ENCODE measurements at places on chromosomes 12 and 14.

- no peak for DNase-seq
Measured at GRCh38 chr12:2733493-2734355, 61.0 kb upstream of the FKBP4 start.

DNA sequence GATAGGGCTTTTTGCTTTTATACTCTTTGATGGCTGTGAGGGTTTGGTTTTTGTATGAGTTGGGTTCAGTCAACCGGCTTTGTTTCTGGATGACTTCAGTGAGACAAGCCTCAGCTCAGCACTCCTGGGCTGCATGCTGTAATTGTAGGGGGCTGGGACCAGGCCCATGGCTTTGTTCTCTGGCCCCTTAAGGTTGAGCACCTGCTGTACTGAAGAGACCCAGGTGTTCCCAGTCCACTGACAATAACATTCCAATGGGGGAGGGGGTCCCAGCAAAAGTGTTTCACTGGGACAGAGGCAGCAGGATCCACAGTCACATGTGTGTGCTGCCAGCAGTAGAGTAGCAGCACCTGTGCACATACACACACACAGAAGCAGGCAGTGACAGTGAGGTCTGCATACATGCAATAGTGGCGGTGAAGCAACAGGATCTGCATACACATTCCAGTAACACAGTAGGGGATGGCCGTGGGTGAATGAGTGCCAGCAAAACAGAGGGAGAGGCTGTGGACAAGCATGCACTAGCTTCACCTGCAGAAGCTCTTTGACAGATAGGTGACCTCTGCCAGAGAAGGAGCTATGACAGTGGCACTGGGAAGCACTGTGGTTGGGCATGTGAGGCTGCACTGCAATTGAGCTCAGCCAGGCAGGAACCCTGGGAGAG is 240.4 kb downstream of the ASCL1 start:
- DNase-seq = no peak

- no peak for DNase-seq
Measured at GRCh38 chr12:10218021-10218420, 5.3 kb downstream of the GABARAPL1 start.

- no peak for DNase-seq
Measured at GRCh38 chr12:40769846-40770245, 77.6 kb downstream of the CNTN1 start.

DNA sequence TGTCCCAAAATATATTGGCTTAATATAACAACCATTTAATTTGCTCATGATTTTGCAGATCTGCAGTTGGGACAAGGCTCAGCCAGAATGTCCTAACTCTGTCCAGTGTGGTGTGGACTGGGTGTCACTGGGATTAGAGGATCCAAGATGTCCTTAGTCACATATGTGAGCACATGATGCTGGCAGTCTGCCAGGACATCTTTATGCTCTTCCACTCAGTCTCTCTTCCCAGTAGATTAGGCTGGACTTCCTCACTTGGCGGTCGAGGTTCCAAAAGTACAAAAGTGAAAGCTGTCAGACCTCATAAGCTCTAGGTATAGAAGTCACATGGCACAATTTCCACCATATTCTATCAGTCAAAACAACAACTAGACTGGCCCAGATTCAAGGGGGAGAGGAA is 167.9 kb upstream of the NTF3 start:
- no peak for DNase-seq

- no peak for DNase-seq
Measured at GRCh38 chr12:122688291-122688690, 14.9 kb downstream of the HCAR2 start.

DNA sequence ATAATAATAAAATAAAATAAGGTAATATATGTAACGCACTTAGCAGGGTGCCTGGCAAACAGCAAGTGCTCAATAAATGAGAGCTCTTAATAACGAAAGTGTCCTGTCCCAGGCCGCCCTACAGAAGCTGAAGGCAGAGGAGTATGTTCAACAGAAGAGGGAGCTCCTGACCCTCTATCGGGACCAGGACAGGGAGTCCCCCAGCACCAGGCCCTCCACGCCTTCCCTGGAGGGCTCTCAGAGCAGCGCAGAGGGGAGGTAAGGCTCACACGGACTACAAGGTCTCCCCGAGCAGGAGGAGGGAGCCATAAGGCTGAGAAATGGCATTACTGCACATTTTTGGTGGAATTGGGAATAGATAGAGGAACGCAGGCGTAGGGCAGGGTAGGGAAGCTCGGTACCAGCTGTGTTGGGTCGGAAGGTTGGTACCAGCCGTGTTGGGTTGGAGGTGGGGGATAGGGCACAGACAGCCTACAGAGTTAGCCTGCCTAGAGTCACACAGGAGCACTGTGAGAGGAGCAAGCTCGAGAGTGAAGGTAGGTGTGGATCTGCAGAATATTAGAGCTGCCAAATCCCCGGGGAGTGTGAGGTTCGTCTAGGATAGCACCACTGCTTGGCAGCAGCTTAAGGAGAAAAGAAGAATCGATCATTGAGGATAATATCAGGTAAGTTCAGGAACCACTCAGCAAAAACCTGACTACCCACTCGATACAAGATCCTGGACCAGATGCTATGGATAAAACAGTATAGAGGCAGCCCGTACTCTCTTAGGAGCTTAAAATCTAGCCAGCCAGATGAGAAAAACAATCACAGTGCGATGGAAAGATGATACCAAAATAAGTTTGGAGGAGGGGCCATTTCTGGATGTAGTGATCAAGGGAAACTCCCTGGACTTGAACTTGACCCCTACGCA is 15.3 kb downstream of the TNFRSF1A start:
- peak; percentile 85 for DNase-seq

- DNase-seq = no peak
Measured at GRCh38 chr12:46472893-46473633, 100.5 kb upstream of the SLC38A2 start.

- no peak for DNase-seq
Measured at GRCh38 chr12:68850390-68850789, 42.4 kb downstream of the MDM2 start.

GRCh38 chr14:52338051-52338681 is 24.1 kb downstream of the PTGER2 start:
- DNase-seq = no peak

GRCh38 chr12:28223025-28223554 is 32.8 kb downstream of the CCDC91 start:
- DNase-seq = no peak

DNA sequence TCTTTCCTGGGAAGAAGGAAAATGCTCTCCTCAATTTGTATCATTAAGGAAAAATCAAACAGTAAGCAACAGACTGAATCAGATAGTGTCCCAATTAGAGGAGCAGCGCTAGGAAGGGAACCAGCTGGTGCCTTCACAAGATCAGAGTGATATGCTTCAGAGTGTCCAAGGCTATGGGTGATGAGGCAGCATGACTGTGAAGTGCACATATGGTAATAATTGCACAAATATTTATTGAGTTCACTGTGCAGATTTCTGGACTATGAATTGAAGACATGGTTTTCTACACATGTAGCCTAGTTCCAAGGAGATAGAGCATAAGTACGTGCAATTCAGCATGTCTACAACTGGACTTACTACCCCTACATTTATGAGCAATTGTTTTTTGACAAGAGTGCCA is 78.8 kb upstream of the EVL start:
- no peak for DNase-seq

DNA sequence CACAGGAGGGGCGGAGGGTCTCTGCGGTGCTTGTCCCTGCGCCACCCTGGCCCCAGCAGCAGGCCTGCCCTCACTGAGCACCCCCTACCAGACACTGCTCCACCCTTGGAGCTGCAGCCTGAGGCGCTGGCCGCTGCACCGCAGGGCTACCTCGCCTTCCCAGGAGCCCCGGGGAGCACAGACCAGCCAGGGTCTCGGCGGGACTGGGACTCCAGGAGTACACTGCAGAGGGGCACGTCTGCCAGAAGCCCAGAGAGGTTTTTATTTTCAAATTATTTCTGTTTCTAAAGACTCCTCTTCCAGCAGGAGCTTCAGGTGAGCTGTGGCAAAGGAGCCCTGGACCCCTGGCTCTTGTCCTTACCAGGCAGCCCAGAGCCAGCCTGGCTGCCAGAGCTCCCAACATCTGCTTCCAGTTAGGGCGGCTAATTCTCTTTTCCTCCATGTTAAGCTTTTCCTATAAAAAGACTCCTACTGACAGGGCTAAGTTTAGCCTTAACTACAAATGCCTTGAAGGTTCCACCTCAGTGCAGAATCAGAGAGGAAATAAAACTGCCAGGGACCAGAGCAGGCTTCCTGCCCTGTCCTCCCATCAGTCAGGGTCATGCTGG is 26.4 kb downstream of the DEGS2 start:
- DNase-seq = no peak

GRCh38 chr12:8605057-8605456 is 7.6 kb downstream of the AICDA start:
- no peak for DNase-seq

DNA sequence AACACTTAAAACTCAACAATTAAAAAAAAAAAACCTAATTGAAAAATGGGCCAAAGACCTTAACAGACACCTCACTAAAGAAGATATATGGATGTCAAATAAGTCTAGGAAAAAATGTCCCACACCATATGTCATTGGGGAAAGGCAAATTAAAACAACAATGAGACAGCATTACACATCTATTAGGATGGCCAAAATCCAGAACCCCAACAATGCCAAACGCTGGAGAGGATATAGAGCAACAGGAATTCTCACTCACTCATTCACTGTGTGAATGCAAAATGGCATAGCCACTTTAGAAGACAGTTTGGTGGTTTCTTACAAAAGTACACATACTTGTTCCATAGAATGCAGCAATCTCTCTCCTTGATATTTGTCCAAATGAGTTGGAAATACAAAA is 173.7 kb downstream of the SLC25A21 start:
- DNase-seq = no peak

GRCh38 chr14:75196468-75196867 is 20.1 kb upstream of the TMED10 start:
- DNase-seq = no peak

GRCh38 chr14:91315844-91316267 is 71.4 kb upstream of the GPR68 start:
- DNase-seq = no peak

DNA sequence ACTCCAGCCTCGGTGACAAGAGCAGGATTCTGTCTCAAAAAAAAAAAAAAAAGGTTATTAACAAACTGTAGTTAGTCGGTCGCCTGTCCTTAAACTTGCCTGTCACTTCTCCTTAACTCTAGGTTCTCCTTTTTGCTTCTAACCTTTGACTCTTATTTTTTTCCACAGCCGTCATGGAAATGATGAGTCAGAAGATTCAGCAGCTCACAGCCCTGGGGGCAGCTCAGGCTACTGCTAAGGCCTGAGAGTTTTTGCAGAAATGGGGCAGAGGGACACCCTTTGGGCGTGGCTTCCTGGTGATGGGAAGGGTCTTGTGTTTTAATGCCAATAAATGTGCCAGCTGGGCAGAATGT is 418 bp upstream of the MYG1 start:
- DNase-seq = no peak

- no peak for DNase-seq
Measured at GRCh38 chr12:26054383-26054782, 70.5 kb downstream of the BHLHE41 start.

GRCh38 chr12:32489070-32489469 is 89.7 kb downstream of the FGD4 start:
- no peak for DNase-seq

GRCh38 chr12:63440048-63440447 is 228.2 kb downstream of the DPY19L2 start:
- no peak for DNase-seq

GRCh38 chr14:74610866-74611649 is 979 bp downstream of the LTBP2 start:
- no peak for DNase-seq

- DNase-seq = no peak
Measured at GRCh38 chr14:20194101-20194500, 3.4 kb downstream of the OR11G2 start.

GRCh38 chr14:93629643-93630042 is 158.6 kb downstream of the PRIMA1 start:
- DNase-seq = no peak

- no peak for DNase-seq
Measured at GRCh38 chr12:66240096-66240820, 51.2 kb downstream of the IRAK3 start.

- no peak for DNase-seq
Measured at GRCh38 chr14:23245282-23245681, 7.5 kb downstream of the RNF212B start.

- no peak for DNase-seq
Measured at GRCh38 chr14:103139132-103140025, 16.1 kb downstream of the TNFAIP2 start.

GRCh38 chr12:6818645-6819044 is 3.0 kb upstream of the GPR162 start:
- DNase-seq = no peak

DNA sequence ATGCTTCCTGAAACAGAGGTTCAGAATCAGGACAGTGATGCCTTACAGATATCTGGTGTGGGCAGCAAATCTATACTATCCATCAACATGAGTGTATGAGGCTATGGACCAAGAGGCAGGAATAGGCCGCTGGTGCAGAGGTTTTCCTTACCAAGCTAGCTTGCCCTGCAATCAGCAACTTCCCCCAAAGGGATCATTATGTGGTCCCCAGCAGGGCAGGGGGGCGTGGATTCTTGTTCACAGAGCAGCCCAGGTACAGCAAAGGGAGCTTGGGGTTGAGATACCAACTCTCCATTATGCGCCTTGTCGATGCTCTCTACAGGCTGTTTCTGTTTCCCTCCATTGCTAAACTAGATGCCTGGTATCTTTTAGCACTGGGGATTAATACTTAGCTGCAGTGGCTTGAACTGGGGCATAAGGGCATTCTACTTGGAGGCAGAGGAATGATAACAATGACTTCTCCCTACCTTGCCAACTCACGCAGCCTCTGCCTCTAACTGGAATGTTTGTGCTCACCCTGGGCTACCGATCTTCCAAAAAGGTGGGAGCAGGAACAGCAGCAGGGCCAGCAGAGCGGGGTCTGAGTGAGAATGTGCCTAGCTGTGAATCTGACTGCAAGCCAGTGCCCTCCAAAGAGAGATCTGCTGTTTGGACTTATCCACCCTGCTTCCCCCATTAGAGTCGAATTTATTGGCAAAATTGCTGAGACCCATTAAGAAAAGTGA is 10.3 kb upstream of the KRT1 start:
- DNase-seq = peak; percentile 31

DNA sequence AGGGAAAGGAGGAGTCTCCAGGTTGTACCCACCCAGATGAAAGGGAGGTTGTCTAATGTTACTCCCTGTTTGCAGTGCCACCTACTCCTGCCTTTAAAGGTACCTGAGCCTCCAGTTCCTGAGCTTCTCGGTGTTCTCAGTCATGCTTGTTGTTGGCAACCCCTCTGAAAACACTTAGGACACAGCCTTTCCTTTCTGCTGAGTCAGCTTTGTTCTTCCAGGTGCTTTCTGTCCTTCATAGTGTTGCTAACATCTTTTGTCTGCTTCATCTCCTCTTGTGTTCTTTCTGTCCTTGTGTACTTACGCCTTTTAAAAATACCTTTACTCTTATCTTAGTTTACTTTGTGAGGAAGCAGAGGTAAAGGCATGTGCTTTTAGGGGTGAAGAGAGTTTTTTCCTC is 97.0 kb upstream of the NEDD1 start:
- no peak for DNase-seq

DNA sequence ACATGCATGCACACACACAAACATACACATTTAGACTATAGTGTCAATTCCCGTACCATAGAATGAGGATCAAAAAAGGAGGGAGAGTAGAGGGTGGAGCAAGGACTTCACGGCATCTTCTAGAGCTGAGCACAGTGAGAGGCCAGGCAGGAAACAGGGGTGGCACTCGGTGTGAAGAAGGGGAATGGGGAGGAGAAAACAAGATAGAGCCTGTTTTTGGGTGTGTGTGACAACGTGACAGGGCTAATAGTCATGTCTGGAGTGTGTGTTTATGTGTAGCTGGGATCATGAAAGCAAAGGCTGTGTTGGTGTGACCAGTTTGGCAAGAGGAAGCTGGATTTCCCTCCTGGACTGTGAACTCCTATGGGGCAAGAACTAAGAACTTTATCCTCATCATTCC is 9.9 kb upstream of the ACVR1B start:
- no peak for DNase-seq

- DNase-seq = peak; percentile 83
Measured at GRCh38 chr12:108563136-108563803, 874 bp downstream of the ISCU start.

All from iPS-NIHi11 (cell line).